Suppressor macrophage treated with lipopolysaccharide for 4 hours (primary cell): ENCODE measurements at places on chromosomes 5 and 9.

GRCh38 chr9:117002686-117003085 is 315.6 kb downstream of the TRIM32 start:
- DNase-seq = no peak

- no peak for DNase-seq
Measured at GRCh38 chr9:134962065-134962972, 44.6 kb upstream of the FCN1 start.

- DNase-seq = no peak
Measured at GRCh38 chr5:78280261-78280660, 14.2 kb downstream of the AP3B1 start.

DNA sequence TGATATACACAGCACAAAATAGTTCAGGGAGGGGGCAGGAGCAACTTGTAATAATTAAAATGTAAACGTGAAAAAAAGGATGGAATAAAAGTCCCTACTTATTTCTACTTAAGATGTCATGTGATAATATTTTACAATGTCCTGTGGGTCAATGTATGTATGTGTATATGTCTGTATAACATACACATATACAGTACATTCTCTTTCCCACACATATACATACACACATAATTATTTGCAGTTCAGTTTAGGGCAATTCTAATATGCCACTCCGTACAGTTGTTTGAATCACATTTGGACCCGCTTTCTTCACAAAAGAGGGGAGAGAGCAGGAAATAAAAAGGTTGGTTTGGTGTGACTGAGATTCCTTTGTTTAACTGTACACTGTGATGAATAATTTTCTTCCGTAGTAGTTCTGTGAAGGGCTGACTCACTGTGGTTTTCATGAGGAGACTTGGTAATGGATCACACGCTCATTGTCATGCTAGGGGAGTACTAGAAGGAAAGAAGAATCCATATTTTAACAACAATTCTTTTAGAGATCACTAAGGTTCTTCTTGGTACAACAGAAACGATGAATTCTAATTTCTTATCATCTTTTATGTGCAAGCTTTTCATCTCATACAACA is 26.2 kb upstream of the ACOT12 start:
- peak; percentile 74 for DNase-seq

GRCh38 chr9:88749420-88749819 is 214.4 kb downstream of the NXNL2 start:
- peak; percentile 7 for DNase-seq

GRCh38 chr9:21294364-21294774 is 10.7 kb downstream of the IFNA5 start:
- DNase-seq = no peak

DNA sequence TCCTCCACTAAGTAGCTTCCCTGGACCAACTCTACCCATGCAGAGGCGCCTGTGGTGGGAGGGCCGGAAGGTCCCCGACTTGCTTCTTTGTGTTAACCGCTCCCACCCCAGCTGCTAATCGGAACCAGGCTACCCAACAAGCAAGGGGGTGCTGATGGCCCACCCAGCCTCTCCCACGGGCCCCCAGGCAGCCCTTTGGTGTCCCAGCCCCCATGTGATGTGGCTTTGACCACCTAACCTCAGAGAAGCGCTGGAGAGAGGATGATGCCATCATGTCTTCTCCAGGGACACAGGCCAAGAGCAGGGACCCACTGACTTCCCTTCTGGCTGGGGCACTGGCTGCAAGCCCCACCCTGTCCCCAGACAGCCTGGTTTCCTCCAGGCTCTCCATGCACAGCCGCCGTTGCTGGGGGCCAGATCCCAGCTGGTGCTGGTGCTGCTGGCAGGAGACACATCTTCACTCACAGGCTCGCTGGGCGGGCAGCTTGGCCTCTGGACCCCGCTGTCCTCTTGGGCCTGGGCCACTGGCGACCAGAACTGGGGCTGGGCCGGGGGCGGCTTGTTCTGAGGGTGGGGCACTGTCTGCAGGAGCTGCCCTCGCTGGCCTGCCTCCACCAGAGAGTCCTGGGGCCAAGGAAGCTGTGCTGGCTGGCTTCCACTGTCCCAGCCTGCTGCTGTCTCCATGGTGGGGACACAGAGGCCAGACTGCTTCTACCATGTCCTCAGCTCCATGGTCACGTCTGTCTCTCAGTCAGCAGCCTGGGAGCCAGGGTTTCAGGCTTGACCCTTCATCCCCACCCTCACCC is 27.8 kb downstream of the LAMC3 start:
- no peak for DNase-seq

GRCh38 chr5:35803191-35803651 is 53.5 kb upstream of the IL7R start:
- DNase-seq = peak; percentile 27

GRCh38 chr5:143992496-143992895 is 178.0 kb downstream of the YIPF5 start:
- no peak for DNase-seq

GRCh38 chr9:86632537-86632936 is 278.3 kb upstream of the TUT7 start:
- DNase-seq = no peak

- DNase-seq = no peak
Measured at GRCh38 chr5:156232251-156232869, 94.6 kb upstream of the SGCD start.

DNA sequence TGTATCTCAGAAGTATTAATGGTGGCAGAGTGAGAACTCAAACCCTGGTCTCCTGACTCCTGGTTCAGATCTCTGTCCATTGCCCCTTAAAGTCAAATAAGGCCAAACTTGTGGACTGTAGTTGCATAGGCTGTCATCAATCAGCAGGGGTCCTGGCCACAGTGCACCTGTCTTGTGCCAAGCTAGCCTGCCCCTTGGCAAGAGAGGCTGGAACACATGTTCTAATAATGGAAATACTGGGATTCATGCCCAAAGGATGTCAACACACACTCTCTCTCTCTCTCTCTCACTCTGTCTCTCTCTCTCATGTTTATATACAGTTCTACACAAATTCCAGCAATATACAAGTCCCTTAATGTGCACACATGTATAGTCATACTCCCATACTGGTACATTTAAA is 44.3 kb downstream of the GLRA1 start:
- no peak for DNase-seq

GRCh38 chr9:105475302-105475701 is 27.5 kb downstream of the FSD1L start:
- DNase-seq = peak; percentile 51
